Hematopoietic multipotent progenitor cell treated with erythropoietin and hydrocortisone succinate and interleukin-3 and kit ligand, for 8 days (in vitro differentiated cells): ENCODE measurements at places on chromosomes 2 and 18.

GRCh38 chr18:35474884-35475283, 22.9 kb downstream of the INO80C start:
- no peak for DNase-seq

- DNase-seq = no peak
Measured at GRCh38 chr2:29655391-29656086, 265.8 kb downstream of the ALK start.

- DNase-seq = peak; percentile 32
Measured at GRCh38 chr2:222024932-222025880, 273.6 kb downstream of the PAX3 start.

- no peak for DNase-seq
Measured at GRCh38 chr18:5543773-5544389, at the start of gene EPB41L3. Gene EPB41L3, minus strand, starts transcription at chr18:5543997. Its CDS starts 54,814 bp downstream, at chr18:5489183.

GRCh38 chr18:3002732-3003131, 10.2 kb downstream of the LPIN2 start:
- no peak for DNase-seq

GRCh38 chr18:2338601-2339000, 232.7 kb downstream of the METTL4 start:
- DNase-seq = peak; percentile 6

- no peak for DNase-seq
Measured at GRCh38 chr2:165157160-165157559, 46.7 kb downstream of the SCN3A start.

DNA sequence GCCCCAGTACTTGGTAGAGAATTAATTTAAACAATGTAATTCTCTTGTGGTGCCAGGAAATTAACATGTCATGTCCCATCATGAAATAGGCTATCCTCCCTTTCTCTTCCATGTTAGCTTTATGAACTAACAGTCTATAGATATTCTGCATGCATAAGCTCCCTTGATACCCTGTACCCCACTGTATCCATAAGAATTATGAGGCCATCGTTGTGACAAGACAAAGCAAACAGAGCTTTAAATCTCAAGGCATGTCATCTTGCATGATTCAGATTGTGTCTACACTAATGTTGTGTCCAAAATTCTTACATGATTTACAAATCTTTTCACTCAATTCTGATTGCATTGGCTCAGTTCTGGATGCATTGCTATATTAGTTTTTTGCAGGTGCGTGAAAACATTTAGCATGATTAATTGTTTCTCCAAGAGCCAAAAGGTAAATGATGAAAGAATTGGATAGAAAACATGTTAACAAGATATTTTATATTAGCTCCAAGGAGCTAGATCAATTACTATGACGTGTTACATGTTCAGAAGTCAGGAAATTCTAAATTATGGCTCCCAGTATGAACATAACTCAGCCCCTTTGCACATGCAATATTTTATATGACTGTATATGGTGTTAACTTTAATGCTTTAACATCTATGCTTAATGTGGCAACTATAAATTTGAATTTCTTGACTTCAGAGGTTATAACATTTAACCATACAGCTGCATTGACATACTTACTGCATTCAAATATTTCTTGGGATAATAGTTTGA, 620.3 kb downstream of the SLC4A3 start:
- DNase-seq = no peak

GRCh38 chr2:195672674-195673073, 15.6 kb downstream of the SLC39A10 start:
- DNase-seq = peak; percentile 24

GRCh38 chr18:43588838-43589237, 311.5 kb upstream of the SYT4 start:
- DNase-seq = no peak

DNA sequence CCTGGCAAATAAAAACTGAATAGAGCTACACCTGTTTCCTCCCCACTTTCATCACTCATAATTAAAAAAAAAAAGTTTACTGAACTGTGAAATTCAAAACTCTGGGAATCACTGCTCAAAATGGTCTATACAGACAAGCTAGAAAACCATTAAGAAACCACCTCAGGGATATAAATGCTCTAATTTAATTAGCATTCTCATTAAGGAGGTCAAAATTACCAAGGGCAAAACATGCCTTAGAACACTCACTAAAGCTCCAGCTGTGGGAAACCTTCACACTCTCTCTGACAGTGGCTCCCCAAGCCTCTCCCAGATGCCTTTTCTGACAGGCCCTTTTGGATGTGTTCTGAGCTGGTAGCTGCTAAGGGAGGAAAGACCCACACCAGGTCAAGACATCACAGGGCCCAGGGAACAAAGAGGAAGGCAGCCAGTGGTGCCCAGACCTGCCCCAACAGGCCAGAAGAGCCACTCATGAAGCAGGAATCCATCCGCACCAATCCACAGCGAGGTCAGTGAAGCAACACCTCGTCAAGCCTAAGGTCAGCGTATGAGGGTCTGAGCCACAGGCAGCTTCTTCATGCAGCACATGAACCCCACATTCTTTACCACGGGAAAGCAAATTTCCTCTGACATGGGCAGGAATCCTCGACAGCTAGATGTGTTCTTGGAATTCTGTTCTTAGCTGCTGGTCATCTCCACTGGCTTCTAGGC, 35.6 kb downstream of the XDH start:
- DNase-seq = no peak

DNA sequence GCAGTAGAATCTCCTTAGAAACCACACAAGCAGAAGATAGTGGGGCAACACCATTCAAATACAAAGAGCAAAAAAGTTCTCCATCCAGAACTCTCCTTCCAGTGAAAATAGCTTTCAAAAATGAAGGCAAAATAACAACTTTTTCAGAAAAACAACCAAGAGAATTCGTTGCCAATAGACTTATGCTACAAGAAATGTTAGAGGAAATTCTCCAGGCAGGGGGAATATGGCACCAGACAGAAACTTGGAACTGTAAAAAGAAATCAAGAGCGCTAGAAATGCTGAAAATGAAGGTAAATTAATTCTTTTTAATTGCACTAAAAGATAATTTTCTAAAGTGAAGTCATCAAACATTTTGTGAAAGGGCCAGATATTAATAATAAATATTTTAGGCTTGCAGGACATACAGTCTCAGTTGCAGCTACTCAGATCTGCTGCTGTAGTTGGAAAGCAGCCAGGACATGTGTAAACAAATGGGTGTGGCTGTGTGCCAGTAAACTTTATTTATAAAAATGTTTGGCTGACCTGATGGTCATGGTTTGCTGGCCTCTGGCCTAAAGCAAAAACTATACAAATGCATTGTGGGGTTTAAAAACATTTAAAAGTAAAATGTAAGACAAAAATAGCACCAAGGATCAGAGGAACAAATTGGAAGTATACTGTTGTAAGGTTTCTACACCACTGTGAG, 73.7 kb upstream of the TGFA start:
- DNase-seq = peak; percentile 54

- no peak for DNase-seq
Measured at GRCh38 chr18:74226666-74227065, 65.1 kb downstream of the CYB5A start.

- no peak for DNase-seq
Measured at GRCh38 chr2:150145299-150145692, 342.2 kb downstream of the RND3 start.

DNA sequence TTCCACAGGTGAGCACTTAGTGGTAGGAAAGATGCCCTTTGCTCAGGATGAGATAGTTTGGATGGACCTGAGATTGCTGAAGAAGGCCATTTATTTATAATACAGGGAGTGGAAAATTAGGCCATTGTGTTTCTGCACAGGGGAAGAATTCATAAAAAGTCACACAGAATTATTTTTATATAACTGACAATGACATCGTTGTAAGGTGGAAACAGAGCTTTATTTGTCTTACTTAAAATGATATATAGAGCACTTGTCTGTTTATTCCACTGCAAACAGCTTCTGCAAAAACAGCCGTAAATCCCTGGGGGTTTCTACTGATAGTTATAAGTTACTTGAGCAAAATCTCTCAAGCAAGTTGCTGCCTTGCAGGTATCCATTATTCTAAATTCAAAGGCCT, 158.1 kb upstream of the ZNF521 start:
- no peak for DNase-seq

DNA sequence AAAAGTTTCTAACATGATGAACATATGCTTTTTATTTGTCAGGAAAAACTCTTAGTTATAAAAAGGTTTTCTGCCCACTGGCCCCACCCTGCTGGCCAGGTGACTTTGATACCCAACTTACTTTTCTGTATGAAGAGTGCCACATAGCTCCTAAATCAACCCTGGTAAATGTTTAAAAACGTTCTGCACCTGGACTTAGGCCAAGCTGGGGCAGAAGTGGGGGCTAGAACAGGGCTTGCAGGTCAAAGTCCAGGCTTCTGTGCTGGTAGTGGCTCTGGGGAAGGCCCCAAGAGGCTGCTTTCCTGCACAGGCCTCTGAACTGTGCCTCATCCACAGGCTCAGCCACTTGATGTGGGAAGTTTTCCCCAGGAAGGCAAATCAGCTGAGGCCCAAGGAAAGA, 171.7 kb downstream of the ANKRD30B start:
- no peak for DNase-seq

DNA sequence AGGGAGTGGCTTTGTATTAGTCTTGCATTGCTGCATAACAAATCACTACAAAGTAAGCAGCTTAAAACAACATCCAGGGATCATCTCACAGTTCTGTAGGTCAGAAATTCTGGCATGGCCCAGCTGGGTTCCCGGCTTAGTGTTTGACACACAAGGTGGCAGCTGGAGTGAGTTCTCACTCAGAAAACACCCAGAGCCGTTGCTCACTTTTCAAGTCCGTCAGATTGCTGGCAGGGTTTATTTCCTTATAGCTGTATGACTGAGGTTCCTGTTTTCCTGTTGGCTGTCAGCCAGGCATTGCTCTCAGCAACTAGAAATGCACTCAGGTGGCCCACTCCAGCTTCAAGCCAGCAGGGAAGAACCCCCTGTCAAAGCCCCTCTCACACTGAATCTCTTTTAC, 324.1 kb downstream of the CCDC178 start:
- no peak for DNase-seq

- DNase-seq = no peak
Measured at GRCh38 chr2:29702276-29702675, 219.1 kb downstream of the ALK start.

DNA sequence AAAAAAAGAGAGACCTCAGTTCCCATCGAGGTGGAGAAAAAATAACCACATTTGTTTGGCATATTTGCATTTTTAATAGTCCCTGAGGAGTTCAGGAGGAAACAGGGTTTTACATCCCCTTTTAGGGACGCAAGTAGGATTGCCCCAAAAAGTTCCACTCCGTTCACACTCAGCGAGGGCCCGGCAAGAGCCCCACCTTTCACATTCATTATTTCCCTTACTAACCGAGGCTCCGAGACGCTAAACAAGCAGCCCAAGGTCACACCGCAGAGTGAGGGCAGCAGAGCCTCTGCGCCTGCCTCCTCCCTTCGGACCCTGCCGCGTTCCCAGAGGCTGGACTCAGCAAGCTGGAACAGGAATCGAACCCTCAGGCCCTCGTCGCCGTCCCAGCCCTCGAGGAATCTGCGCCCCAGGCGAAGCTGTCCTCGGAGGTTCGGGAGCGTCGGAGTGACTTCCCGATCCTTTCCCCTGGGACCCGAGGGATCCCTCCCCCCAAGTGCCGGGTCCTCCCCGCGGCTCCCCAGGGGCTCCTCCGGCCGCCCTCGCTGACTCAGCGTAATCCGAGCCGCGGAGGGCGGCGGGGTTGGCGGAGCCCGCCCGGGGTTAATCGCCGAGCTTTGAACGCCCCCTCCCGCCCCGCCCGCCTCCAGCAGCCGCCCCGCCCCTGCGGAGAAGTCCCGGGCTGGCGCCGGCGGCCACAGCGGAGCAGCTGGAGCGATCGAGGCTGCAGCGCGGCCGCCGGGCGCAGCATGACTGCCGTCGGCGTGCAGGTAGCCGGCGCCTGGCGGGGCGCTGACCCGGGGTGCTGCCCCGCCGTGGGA, at the start of gene TMEM37:
Gene TMEM37 (plus strand): TSS at position 700 of the 821 bp plus-strand sequence. CDS start 50 bp downstream, at position 750.
- peak; percentile 24 for DNase-seq

DNA sequence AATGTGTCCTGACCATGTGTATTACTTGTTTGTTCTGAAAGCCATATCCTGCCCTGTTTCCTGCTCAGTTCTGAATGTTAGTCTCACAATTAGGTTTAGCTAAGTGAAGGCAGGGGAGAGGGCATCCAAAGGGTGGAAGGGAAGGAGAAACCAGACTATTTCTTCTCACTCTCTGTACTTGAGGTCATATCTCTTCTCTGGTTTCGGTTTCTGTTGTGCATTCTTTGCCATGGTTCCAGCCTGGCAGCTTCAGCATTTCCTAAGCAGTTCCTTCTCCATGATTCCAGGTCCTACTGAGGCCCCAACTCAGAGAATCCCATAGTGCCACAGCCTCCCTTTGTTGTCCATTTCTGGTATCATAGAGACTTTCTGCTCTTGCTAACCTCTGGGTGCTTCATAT, 40.3 kb upstream of the HNMT start:
- no peak for DNase-seq

GRCh38 chr18:42340423-42341009, 385.5 kb downstream of the PIK3C3 start:
- DNase-seq = no peak

GRCh38 chr18:40259115-40259835, 1695.8 kb upstream of the PIK3C3 start:
- DNase-seq = no peak

DNA sequence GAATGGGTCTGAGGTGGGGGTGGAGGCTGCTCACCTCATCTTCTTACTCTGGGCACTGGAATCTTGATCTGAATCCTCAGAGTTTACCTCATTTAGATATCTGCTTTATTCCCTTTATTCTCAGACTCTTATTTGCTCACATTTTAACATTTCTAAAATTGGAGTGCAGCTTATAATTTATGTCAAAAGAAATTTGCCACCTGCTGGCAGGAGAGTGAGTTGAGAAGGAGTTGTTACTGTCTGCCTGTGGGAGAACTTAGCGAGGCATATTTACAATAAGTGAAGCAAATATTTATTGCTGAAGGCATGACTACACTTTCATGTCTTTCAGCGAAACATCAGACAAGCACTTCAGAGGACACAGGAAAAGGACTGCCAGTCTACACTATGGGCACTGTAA, 16.4 kb upstream of the KIAA2012 start:
- DNase-seq = peak; percentile 47

- DNase-seq = peak; percentile 43
Measured at GRCh38 chr2:241636182-241637017, 558 bp downstream of the THAP4 start.

DNA sequence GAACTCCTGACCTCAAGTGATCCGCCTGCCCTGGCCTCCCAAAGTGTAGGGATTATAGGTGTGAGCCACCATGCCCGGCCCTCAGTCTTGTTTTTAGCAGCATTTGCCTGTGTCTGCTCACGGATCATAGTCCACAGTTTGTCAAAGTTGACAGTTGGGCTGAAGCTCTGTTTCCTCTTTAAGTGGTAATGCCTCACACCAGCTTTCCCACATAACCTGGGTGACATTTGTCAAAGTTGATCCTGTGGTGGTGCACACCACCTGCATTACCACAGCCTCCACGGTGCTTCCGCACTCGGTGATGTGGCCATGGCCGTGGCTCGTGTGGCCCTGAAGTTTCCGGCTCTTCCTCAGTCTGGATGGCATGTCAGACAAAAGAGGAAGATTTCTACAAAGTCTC, 27.1 kb downstream of the RAB31 start:
- DNase-seq = no peak

- DNase-seq = peak; percentile 55
Measured at GRCh38 chr2:126749537-126749936, 93.6 kb downstream of the GYPC start.
